Stimulated activated CD4-positive, alpha-beta T cell treated with anti-CD3 and anti-CD28 coated beads, Interleukin-2, amount 100 ng/mL, for 4 hours (primary cell): ENCODE measurements at places on chromosomes 1 and 21.

DNA sequence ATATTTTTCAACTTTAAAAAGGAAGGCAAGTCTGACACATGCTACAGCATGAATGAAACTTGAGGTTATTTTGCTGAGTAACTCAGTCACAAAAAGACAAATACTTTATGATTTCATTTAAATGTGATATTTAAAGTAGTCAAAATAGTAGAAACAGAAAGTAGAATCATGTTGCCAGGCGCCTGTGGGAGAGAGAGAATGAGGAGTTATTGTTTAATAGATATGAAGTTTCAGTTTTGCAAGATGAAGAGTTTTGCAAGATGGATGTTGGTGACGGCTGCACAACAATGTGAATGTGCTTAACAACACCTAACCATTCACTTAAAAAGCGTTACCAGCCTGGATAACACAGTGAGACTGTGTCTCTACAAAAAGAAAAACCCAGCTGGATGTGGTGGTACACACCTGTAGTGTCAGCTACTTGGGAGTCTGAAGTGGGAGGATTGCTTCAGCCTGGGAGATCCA is 20.7 kb upstream of the ATP1A1 start:
- DNase-seq, result no peak

DNA sequence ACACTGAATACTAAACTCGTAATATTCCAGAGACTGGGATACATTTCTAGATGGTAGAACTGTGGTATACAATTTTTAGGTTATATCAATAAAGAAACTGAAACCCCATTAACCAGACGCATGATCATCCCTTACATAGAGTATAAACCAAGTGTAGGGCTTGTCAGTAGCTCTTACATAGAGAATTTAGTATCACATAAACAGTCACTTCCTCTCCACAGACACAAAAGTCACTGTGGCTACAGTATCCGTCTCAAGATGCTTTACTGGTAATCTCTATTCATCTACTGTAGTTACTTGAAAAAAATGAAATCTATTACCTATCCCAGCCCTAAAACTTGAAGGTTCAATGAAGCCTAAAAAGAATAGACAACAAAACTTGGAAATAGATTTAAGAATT is 252.3 kb upstream of the TMPRSS15 start:
- DNase-seq, result no peak

GRCh38 chr1:100188617-100189016 is 10.6 kb upstream of the LRRC39 start:
- no peak for DNase-seq

GRCh38 chr1:71785450-71785849 is 496.9 kb downstream of the NEGR1 start:
- no peak for DNase-seq

GRCh38 chr21:25887166-25887565 is 152.4 kb downstream of the GABPA start:
- DNase-seq, result no peak

- DNase-seq, result no peak
Observed at GRCh38 chr1:117067533-117068370, 7.6 kb downstream of the TTF2 start.

DNA sequence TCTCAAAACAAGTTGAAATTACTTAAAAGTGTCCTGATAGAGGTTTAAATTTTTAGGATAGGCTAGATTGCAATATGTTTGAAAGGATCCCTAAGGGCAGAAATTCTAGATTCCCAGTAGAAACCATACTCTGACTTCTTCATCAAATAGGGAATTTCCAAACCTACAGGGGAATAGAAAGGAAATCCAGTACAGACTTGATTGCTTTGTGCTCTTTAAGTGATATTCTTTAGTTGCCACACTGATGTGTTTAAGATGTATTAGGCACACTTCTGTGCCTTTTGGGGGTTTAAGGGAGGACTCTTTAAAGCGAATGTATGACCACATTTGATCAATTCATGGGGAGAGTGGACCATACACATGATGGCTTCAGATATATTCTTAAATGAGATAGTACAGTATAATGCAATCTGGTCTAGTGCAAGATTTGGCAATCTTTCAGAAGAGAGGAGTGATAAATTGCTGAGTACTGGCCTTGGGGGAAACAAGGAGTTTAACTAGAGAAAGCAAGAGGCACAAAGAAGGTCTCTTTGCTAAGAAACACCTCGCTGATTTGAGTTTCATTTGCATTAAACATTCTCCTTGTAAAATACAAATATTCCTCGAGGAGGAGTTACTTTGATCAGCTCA is 268.8 kb upstream of the NR5A2 start:
- no peak for DNase-seq

DNA sequence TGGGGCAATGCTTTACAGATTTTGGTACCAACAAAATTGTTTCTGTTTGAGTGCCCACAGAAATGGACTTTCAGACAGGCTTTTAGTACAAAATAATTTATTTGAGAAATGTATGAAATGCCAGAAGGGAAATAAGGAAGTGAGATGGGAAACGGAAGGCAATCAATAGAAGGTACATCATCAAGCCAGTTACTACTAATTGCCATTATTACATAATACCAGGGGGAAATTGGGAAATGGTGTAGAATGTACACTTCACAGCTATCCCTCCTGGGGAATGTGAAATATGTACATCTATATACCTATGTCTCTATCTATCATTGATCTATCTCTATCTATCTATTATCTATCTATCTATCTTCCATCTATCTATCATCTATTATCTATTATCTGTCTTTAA is 264.6 kb upstream of the B3GALT2 start:
- no peak for DNase-seq

- DNase-seq, result no peak
Observed at GRCh38 chr1:54307305-54307704, 98.9 kb downstream of the SSBP3 start.

- no peak for DNase-seq
Observed at GRCh38 chr1:166064951-166065350, 101.8 kb downstream of the FAM78B start.

DNA sequence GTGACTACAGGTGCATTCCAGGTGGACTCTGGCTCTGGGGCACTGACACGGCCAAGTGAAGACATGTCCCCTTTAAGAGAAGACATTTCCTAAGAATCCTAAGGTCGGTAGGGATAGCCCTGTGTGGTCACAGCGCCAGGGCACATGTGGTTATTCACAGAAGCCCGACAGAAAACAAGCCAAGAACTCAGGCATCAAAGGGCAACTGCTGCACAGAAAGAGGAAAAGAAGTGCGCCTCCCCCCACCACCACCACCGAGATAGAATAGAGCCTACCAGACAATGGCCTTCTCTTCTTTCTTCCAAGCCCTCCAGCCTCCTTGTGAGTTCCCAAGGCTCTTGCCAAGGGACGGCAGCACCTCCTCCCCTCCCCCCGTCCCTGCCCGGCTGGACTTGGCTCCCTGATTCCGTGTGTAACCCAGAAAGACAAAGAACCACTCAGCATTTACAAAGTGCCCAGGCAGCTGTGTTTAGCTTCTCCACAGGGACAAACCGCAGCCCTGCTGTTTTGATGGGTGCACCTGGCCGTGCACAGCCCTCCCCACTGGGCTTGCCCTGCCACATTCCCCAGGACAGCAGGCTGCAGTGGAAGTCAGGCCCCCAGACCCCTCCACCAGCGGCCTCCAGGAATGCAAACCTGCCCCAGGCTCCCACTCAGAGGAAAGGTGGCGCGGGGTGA is 30.2 kb downstream of the TMPRSS2 start:
- DNase-seq, result no peak

DNA sequence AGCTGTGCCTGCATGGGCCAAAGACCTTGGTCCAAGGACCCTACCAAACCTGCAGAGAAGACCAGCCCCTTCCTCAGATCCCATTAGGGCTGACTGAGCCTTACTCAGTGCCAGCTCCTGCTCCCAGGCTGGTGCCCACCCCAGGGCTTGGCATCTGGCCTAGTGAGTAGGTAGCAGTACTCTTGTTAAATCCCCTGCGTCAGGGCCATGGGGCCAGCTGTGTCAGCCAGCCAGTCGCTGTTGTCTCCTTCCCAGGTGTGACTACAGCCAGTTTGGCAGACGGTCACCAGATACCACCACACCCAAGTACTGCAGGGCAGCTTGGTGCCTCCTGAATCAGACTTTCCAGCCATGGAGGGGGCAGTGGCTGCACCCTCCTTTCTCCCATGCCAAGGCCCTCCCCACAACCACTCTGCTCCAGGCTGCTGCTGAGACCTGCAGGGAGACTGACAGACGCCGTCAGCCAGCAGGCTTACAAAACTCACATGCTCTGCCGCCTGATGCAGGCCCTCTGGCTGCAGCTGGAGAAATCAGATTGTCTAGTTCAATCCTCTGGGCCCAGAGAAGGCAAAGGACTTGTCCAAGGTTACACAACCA is 3.0 kb downstream of the TENT5B start:
- DNase-seq, result no peak

GRCh38 chr1:29789221-29789909 is 553.0 kb downstream of the PTPRU start:
- no peak for DNase-seq

- DNase-seq, result no peak
Observed at GRCh38 chr1:112395256-112395820, 676 bp upstream of the CTTNBP2NL start.
